Kidney capillary endothelial cell (primary cell): ENCODE measurements at places on chromosomes 13 and 19.
A peak's percentile ranks its signal among the peaks of the same experiment; 100 is the strongest.

DNA sequence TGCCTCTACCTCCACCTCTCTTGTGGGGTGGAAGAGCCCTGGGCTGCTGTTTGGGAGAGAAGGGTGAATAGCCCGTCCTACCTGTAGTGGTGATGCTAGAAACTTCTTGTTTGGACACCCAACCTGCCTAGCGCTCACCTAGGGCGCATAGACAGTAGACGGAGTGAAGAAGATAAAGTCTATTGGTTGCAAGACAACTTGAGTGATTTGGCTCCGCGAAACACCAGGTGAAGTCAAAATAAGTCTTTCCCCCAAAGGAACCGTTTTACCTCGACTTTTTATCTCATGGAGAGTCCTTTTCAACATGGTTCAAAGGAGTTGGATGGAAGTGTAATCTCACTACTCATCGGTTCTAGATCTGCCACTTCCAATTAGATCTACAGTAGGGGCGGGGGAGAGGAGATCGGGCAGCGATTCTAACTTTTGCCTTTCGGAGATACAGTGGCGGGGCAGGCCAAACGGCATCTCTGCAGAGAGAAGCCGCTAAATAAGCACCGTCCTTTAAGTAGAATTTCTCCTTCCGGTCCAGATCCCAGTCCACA lies 694 bp upstream of the ZIC5 start:
- DNase-seq, result no peak

- DNase-seq, result no peak
Measured at GRCh38 chr13:97327086-97327485, 105.0 kb downstream of the MBNL2 start.

- peak; percentile 97 for DNase-seq
Measured at GRCh38 chr13:76723551-76724232, 162.5 kb downstream of the KCTD12 start.

- DNase-seq, result no peak
Measured at GRCh38 chr19:46967578-46968032, 52.0 kb upstream of the NPAS1 start.

DNA sequence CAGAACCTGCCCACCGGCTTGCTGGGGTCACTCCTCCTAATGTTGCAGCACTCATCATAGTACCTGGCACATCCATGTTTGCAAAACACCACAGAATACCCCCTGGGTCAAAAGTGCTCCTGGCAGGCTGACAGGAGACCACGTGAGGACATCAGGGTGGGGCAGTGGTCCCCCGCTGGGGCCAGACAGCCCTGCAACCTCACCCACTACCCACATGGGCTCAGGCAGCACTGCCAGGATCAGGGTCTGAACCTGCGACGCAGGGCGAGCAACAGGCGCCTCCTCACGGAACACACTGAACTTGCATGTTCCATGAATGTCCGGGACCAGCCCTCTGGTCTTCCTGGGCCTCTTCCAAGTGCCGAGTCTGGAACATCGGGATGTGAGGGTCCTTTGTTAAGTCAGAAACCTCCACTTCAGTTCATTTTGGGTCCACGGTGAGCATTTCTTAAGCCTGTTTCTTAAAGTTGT lies 1.4 kb upstream of the SLC7A9 start:
- DNase-seq, result no peak

DNA sequence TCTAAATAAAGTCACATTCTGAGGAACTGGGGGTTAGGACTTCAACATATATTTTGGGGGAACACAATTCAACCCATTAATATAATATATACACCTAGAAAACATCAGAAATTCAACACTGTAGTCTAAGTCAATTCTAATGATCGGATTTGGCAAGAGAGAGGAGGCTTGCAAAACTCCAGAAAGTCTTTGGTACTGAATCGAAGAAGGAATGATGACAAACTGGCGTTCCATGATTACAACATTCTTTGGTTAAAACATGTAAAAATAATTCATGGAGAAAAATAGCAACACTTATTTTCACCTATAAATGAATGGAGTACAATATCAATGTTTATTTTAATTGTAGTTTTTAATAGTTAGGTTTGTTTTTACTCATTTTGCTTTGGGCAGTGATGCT lies 62.4 kb downstream of the MBNL2 start:
- DNase-seq, result no peak

DNA sequence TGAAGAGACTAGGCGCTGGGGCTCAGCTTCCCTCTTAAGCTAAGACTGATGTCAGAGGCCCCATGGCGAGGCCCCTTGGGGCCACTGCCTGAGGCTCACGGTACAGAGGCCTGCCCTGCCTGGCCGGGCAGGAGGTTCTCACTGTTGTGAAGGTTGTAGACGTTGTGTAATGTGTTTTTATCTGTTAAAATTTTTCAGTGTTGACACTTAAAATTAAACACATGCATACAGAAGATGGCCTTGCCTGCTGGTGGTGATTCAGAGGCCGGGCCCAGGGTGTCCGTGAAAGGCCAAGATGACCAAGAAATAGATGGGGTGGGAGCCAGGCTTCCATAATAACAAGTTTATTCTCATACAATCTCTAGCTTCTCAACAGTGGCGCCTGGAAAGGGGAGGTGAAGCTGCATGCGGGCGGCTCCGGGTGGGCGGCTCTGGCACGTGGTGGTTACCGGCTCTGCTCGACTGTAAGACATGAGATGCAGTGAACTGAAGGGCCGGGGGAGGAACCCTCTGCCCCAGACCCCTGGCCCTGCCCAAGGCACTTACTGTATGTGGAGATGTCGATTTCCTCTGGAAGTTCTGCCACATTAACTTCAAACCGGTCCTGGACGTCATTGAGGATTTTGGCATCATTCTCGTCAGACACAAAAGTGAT lies 10.5 kb downstream of the DDX39A start:
- no peak for DNase-seq

DNA sequence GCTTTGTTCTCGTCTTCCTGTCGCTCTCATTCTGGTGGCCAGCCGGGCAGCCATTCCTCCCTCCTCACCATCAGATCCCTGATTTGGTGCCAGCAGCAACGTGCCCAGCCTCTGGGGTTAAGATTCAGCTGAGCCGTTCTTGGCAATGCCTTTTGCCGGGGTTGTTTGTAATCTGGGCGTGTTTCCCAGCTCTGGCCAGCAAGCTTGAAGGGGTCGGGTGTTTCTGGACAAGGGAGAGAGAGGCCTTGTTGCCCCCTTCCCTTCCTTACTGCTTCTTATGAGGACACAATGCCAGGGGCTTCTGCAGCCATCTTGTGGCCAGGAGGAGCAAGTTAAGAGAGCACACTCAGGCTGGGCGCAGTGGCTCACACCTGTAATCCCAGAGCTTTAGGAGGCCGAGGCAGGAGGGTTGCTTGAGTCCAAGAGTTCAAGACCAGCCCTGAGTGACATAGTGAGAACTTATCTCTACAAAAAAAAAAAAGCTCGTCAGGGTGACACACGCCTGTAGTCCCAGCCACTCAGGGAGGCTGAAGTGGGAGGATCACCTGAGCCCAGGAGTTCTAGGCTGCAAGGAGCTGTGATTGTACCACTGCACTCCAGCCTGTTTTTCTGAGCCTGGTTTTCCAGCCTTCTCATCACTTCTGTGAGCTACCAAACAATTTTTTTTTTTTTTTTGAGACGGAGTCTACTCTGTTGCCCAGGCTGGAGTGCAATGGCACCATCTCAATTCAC lies 10.7 kb upstream of the CRTC1 start:
- no peak for DNase-seq

DNA sequence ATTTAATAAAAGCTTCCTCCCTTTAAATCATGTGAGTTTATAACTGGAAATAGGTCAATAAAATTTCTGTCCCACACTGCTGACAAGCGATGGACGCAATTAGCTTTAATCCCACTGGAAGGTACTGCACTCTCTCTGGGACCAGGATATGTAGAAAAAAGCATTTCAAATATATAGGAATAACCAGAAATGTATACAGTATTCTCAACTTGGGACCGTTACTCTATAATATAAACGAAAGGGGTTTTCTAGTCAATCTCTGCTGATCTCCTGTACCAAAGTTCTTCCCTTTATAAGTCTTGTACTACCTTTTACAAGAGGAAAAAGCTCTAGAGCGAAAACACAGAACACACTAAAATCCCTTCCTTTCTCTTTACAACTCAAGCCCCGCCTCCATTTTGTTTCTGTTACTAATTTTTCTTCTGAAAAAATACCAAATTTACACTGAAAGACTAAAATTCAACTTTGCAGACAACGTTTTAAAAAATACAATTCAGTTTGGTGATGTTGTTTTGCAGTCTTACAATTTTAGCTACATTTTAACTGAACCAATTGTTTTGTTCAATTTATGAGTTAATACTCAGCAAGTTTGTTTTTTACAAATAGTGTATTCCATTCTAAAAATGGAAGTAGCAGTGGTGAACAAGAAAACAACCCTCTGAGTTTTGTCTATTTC lies 1.7 kb upstream of the USPL1 start:
- peak; percentile 55 for DNase-seq

- DNase-seq, result no peak
Measured at GRCh38 chr13:66128692-66129269, 1101.4 kb downstream of the PCDH9 start.

DNA sequence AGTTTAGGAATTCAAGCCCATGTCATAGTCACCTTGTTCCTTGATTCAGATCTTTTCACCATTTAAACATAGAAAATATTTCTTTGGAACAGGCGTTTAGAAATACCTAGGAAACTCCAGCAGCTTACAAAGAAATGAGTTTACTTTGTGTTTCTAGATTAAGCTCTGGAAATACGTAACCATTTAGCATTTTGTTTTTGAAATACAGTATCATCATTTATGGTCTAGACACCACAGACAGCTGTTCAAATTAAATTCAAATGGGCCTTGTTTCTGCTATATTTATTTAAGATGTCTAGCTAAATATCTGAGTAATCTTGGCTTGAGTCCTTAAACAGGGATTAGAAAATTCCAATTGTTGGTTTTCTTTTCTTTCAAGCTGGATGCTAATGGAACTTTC lies 228.5 kb downstream of the NDFIP2 start:
- DNase-seq, result no peak

- no peak for DNase-seq
Measured at GRCh38 chr19:5814123-5814851, 9.4 kb downstream of the NRTN start.

- DNase-seq, result no peak
Measured at GRCh38 chr13:52366291-52366690, 39.7 kb downstream of the THSD1 start.

- DNase-seq, result no peak
Measured at GRCh38 chr13:112353856-112354255, 22.3 kb upstream of the SPACA7 start.

GRCh38 chr13:24887759-24888158 lies 123.8 kb downstream of the RNF17 start:
- no peak for DNase-seq

GRCh38 chr13:113210833-113211232 lies 1.4 kb downstream of the CUL4A start:
- no peak for DNase-seq

GRCh38 chr19:12953138-12953798 lies 3.8 kb downstream of the GADD45GIP1 start:
- no peak for DNase-seq

DNA sequence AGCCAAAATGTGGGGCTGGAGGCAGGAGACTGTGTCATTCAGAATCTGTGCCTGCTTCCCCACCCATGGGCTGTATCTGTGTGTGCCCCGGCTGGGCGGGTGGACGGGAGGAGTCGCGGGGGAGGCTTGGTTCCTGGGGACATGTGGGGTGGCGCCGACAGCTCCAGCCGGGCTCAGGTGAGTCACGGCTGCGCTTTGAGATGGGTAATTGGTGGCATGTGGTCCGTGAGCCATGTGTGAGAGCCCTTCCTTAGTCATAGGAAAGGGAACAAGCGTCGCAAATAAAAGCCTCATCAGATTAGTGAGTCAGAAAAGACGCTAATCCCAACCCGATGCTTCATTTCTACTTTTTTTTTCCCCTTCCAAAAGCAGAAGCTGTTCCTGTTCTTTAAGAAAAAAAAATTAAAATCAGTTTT lies 118.6 kb upstream of the ZNF536 start:
- DNase-seq, result no peak

DNA sequence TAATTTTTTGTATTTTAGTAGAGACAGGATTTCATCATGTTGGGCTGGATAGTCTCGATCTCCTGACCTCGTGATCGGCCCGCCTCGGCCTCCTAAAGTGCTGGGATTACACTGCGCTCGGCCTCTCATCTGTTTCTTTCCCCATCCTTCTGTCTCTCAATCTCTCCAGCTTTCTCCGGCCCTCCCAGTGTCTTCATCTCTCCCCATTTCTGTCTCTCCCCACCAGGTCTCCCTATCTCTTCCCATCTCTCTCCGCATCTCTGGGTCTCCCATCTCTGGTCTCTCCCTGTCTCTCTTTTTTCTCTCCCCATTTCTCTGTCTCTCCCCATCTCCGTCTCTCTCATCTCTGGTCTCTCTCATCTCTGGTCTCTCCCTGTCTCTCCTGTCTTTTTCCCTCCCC lies 12.2 kb upstream of the NFIX start:
- no peak for DNase-seq

- DNase-seq, result no peak
Measured at GRCh38 chr19:31100206-31100590, 249.0 kb downstream of the TSHZ3 start.

- no peak for DNase-seq
Measured at GRCh38 chr13:73497430-73497829, 438.6 kb downstream of the KLF5 start.

- peak; percentile 6 for DNase-seq
Measured at GRCh38 chr13:72808917-72809500, 27.1 kb downstream of the PIBF1 start.

DNA sequence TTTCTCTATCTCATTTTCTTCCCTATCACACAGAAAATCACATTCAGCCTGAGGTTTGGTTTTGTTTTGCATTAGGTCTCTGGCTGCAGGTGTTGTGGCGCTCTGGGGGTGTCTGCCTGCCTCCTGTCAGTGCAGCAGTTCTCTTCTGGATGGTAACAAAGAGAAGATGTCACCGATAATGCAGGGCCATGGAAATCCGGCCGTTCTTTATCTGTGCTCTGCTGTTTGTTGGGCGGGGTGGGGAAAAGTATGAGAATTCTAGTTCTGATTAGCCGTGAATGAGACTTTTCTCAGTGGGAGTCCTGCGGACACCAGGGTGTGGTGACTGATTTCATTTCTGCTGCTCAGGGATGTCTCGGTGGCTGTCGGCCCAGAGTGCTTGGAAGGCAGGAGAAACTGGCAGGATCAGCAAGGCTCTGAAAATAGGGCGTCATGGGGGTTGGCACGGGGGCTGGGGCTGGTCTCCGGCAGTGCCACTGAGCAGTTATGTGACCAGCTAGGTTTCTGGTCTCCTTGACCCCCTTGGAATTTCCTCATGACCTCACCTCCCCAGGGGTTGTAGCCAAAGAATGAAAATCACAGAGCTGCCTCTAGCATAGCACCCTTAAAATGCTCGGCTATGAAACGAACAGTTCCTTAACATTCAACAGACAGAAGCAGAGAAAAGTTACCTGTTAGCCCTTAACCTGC lies 5.0 kb downstream of the RNF113B start:
- peak; percentile 18 for DNase-seq
